ENCODE measurements at places on chromosomes 11 and 22.

DNA sequence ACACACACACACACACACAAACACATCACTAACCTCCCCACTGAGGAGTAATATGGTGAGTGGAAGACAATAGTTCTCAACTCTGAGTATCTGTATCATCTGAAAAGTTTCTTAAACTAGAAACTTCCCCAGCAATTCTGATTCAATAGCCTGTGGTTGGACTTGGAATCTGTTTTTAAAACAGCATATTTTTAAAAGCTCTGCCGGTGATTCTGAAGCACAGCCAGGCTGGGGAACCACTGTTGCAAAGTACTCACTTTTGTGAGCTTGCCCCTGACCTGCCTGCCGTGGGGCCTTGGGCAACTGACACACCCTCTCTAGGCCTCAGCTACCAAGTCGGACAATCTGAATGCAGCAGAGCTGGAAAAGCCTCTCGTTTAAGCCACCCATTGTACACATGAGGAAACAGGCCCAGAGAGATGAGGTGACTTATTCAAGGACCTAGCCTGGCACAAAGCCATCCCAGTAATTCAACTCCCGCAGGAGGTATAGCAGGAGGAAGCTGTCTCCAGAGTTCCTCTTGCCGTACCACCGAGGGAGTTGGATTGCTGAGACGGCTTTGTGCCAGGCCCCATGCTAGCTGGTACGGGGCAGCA, 8.9 kb downstream of the SLC15A3 start:
- DNase-seq: no peak
- no peaks in the 10 kb centered on the region for H3K27me3 ChIP-seq
- no peak overlapping the region for H3K4me3 ChIP-seq
- peaks cover 12% of the 10 kb centered on the region for H3K4me1 ChIP-seq

DNA sequence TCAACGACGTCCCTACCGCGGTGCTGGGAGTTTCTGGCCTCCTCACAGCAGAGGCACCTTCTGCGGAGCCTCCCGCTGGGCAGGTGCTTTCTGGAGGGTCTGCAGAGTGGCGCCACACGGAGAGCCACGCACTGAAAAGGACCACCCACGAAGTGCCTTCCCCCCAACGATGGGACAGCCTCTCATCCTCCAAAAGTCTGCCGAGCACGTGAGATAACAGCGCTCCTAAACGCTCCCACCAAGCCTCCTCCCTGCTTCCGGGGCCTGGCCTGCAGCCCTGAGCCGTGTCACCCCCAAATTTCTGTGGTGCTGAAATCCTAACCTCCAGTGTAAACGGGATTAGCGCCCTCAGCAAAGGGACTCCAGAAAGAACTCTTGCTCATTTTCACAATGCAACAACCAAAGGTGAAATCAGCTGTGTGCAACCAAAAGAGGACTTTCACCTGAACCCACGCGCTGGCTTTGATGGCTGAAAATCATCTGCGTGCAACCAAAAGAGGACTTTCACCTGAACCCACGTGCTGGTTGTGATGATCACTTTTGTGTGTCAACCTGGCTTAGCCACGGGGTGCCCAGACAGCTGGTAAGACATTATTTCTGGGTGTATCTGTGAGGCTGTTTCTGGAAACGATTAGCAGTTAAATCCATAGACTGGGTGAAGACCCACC, 924.6 kb downstream of the BRD1 start:
- no peak overlapping the region for H3K4me3 ChIP-seq
- H3K27ac ChIP-seq: no peak overlapping the region
- H3K36me3 ChIP-seq: no peaks in the 10 kb centered on the region
- H3K4me1 ChIP-seq: no peaks in the 10 kb centered on the region
- peak; percentile 34 for DNase-seq

- no peaks in the 10 kb centered on the region for H3K27me3 ChIP-seq
- no peak overlapping the region for H3K4me3 ChIP-seq
- no peak overlapping the region for H3K27ac ChIP-seq
These were observed 8.2 kb downstream of the PHF21A start for GRCh38 chr11:46112961-46113607.

GRCh38 chr11:134587345-134587744, 175.3 kb upstream of the B3GAT1 start:
- no peak for DNase-seq
- no peak overlapping the region for H3K4me3 ChIP-seq
- H3K27ac ChIP-seq: no peak overlapping the region
- H3K27me3 ChIP-seq: no peaks in the 10 kb centered on the region

DNA sequence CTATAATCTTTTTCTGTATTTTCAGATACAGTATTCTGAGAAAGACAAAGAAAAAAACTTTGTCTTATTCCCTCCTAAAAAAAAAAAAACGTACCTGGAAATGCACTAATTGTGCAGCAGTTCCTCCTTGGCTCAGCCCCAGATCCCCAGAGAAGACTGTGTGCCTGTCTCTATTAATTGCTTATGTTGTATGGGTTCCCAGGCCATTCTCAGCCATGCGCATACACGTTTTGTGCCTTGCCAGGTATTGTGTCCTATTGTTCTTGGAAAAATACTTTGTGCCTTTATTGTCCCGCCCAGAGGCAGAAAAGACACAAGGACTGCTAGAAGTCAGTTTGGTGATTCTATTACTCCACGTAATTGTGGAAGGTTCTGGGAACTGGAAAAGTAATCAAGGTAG, 91.2 kb downstream of the PIWIL4 start:
- no peak overlapping the region for H3K27ac ChIP-seq
- H3K4me1 ChIP-seq: no peaks in the 10 kb centered on the region
- DNase-seq: no peak
- H3K4me3 ChIP-seq: no peak overlapping the region
- H3K36me3 ChIP-seq: no peaks in the 10 kb centered on the region

DNA sequence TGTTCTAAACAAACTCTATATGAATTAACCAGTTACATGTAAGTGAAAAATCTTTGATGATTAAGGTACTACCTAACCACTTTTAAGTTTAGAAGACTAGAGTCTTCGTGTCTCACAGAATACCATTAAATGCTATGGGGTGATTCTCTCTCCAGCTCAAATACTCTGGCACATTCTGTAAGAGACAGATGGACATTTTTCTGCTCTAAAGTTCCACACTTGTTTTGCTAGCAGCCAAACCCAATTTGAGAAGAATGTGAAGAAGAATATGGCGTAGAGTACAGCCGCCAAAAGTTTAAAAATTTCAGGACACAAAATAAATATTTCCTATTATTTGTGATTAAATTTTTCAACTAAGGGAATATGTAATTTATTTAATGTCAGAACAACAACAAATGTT, 339.1 kb downstream of the GUCY1A2 start:
- no peaks in the 10 kb centered on the region for H3K4me1 ChIP-seq
- no peaks in the 10 kb centered on the region for H3K36me3 ChIP-seq
- no peak overlapping the region for H3K27ac ChIP-seq
- DNase-seq: no peak
- H3K27me3 ChIP-seq: no peaks in the 10 kb centered on the region

- no peak for DNase-seq
- no peak overlapping the region for H3K27ac ChIP-seq
- H3K4me3 ChIP-seq: no peak overlapping the region
- no peaks in the 10 kb centered on the region for H3K27me3 ChIP-seq
- peaks cover 28% of the 10 kb centered on the region for H3K4me1 ChIP-seq
These were observed 65.7 kb upstream of the PHOX2A start for GRCh38 chr11:72309641-72310040.

GRCh38 chr11:130426223-130426836, 2.1 kb downstream of the ADAMTS8 start:
- H3K4me1 ChIP-seq: peaks cover 32% of the 10 kb centered on the region
- no peaks in the 10 kb centered on the region for H3K36me3 ChIP-seq
- peak overlapping the region; percentile 67 for H3K27ac ChIP-seq
- peak; percentile 81 for DNase-seq

GRCh38 chr22:41513391-41513790, 30.9 kb downstream of the POLR3H start:
- peak overlapping the region; percentile 72 for H3K27ac ChIP-seq
- DNase-seq: no peak
- H3K36me3 ChIP-seq: peaks cover 88% of the 10 kb centered on the region
- peaks cover 31% of the 10 kb centered on the region for H3K4me1 ChIP-seq
- no peaks in the 10 kb centered on the region for H3K27me3 ChIP-seq

DNA sequence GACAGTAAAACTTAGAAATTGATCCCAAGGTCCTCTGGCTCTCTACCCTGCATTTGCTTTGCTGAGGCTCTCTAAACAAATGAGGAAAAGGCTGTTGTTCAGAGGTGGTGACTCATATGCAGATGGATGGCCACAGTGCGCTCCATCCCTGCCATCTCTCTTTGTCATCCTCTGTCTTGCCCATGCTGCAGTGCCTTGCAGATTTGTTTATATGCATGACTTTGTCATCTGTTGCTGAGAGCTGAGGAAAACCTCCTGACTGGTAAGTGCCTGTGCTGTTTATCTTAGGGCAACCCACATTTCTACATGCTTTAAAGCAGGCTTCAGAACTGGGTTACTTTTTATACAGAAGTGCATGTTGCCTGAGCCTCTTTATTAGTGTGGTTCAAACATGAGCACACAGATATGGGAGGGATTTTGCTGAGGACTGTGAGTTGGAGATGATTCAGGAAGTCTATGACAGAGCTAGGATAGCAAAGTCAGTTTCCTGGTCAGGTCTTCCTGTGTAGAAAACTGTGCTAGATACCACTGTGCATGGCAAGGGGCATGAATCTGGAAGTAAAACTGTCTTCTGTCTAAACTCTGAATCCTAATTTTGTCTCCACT, 57.4 kb downstream of the JAM3 start:
- H3K4me1 ChIP-seq: no peaks in the 10 kb centered on the region
- H3K27ac ChIP-seq: peak overlapping the region; percentile 95
- no peaks in the 10 kb centered on the region for H3K36me3 ChIP-seq
- no peak overlapping the region for H3K4me3 ChIP-seq
- H3K27me3 ChIP-seq: no peaks in the 10 kb centered on the region

DNA sequence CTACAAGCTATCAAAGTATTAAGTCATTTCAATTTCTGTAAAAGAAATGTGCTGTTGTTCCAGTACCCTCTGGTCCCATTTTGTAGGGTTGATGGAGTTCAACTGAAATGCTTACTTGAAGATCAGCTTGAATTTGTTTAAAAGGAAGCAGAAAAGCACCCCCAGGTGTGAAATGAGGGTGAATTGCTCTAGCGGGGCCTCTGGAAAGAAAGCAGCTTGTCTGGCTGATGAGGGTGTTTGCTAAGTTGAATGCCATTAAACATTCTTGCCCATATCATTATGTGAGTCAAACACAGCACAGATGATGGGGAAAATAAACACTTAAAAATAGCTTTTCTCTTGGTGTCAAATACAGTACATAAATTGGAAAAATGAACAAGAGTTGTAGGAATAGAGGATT, 280.3 kb downstream of the RAB38 start:
- no peaks in the 10 kb centered on the region for H3K36me3 ChIP-seq
- H3K27me3 ChIP-seq: no peaks in the 10 kb centered on the region
- no peak overlapping the region for H3K4me3 ChIP-seq
- H3K27ac ChIP-seq: no peak overlapping the region

DNA sequence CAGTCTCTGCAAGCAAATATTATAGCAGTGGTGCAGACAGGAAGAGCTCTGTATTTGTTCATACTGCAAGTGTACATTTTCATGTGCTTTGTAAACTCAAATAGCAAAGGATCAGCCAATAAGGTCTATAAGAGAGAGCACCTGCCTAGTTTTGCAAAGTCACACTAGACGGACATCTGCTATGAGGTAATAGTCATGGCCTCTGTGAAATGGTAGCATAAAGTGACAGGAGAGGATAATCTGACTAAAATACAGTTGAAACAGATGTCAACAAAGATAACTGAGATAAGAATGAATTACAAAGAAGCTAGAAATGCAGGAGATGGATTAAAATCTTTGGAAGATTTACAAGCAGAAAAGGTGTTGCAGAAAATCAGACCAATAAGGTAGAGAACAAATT, 70.6 kb upstream of the SPON1 start:
- no peak overlapping the region for H3K27ac ChIP-seq
- no peak for DNase-seq

DNA sequence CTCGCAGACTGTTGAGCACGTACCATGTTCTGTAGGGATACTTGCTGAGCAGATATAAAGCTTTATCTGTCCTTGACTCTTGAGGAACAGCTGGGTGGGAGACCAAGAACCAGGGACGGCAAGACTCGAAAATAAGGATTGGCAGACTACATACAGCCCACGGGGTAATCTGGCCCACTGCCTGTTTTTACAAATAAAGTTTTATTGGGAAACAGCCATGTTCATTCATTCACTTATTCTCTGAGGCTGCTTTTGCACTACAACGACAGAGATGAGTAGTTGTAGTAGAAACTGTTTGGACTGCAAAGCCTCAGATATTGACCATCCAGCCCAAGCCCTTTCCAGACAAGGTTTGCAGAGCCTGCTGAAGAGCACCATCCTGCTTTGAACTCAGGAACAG, 20.3 kb upstream of the RBM4B start:
- DNase-seq: no peak
- H3K4me1 ChIP-seq: no peaks in the 10 kb centered on the region
- H3K36me3 ChIP-seq: no peaks in the 10 kb centered on the region
- H3K4me3 ChIP-seq: no peak overlapping the region
- H3K27ac ChIP-seq: no peak overlapping the region
- H3K27me3 ChIP-seq: no peaks in the 10 kb centered on the region

GRCh38 chr11:81979448-81979847, 754.2 kb downstream of the FAM181B start:
- H3K27ac ChIP-seq: no peak overlapping the region
- H3K4me1 ChIP-seq: no peaks in the 10 kb centered on the region
- no peaks in the 10 kb centered on the region for H3K36me3 ChIP-seq
- H3K27me3 ChIP-seq: no peaks in the 10 kb centered on the region
- no peak overlapping the region for H3K4me3 ChIP-seq

GRCh38 chr11:119734788-119735187, 5.8 kb upstream of the NECTIN1 start:
- peaks cover 6% of the 10 kb centered on the region for H3K27me3 ChIP-seq
- H3K4me1 ChIP-seq: peaks cover 6% of the 10 kb centered on the region
- no peak overlapping the region for H3K27ac ChIP-seq
- DNase-seq: no peak
- no peak overlapping the region for H3K4me3 ChIP-seq
- H3K36me3 ChIP-seq: no peaks in the 10 kb centered on the region

DNA sequence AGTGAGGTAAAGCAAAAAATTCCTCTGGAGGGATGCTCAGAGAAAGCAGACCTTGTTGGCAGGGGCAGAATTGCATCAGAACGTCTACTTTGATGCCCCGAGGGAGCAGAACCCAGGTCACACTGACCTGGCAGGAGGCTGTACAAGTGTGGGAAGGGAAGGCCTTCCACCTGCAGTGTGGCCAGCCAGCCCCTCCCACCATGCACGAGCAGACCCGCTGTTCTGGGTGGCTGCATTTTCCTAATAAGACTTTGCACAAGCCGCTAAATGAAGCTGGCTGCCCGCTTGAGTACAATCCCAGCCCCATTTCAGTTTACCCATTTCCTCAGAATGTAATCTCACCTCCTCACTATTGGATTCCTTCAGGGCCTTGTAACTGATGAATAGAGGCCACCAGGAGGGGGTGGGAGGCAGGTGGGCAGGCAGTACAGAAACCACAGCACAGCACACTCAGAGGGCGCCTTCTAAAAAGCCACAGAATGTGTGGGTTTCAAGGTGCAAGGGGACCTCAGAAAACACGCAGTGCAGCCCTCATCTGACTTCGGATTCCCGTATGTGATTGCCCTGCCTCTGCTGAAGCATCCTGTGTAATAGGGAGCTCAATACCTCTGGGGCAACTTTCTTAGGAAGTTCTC, 316.6 kb downstream of the OPCML start:
- H3K27ac ChIP-seq: no peak overlapping the region
- DNase-seq: no peak
- no peaks in the 10 kb centered on the region for H3K36me3 ChIP-seq
- H3K4me1 ChIP-seq: no peaks in the 10 kb centered on the region
- H3K4me3 ChIP-seq: no peak overlapping the region

GRCh38 chr22:36454916-36455570, 26.4 kb downstream of the TXN2 start:
- H3K4me3 ChIP-seq: peak overlapping the region; percentile 60
- no peaks in the 10 kb centered on the region for H3K36me3 ChIP-seq
- H3K27me3 ChIP-seq: no peaks in the 10 kb centered on the region
- H3K27ac ChIP-seq: peak overlapping the region; percentile 97
